Left renal cortex interstitium (tissue), 4 donors: ENCODE measurements at places on chromosomes 4 and X. TPM values are rescaled to one million over a fixed set of nuclear protein-coding genes. Genes with fewer than 3 reads are reported as not detected.

DNA sequence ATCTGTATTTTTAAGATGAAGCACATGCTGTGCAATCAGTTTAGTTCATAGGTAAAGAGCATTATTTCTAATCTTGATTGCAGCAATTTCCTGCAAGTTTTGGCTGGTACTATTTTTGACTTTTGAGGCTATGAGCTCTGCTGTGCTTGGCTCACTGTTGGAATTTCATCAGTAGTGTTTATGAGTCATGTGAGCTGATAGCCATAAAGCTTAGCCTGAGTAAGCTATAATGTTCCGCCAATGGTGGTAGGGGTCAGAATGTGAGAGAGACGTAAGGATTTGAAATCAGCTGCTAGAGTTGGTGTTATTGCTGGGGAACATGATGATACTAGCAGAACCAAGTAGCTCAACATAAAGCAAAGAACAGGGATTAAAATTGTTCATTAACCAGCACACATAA is 590.9 kb upstream of the GNPDA2 start:
- DNase-seq = no peak

- no peak for DNase-seq
These were observed 1523.7 kb downstream of the ARAP2 start for GRCh38 chr4:34720571-34720970.

DNA sequence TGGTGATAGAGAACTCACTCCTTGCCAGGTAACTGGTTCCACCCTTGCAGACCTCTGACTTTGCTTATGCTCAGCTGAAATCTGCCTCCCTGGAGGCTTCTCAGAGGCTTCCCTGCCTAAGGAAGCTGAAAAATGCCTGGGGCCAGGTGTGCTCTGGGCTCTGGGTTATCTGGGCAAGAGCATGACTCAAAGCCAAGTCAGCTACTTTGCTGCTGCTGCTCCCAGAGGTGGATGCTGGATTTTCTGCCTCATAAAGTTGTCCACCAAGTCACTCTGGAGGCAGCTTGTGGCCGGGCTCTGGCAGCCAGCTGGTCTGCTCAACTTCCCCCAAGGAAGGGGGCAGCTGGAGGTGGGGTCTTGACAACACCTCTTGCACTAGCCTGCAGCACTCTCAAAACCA is 132.7 kb downstream of the PJA1 start:
- DNase-seq = no peak

DNA sequence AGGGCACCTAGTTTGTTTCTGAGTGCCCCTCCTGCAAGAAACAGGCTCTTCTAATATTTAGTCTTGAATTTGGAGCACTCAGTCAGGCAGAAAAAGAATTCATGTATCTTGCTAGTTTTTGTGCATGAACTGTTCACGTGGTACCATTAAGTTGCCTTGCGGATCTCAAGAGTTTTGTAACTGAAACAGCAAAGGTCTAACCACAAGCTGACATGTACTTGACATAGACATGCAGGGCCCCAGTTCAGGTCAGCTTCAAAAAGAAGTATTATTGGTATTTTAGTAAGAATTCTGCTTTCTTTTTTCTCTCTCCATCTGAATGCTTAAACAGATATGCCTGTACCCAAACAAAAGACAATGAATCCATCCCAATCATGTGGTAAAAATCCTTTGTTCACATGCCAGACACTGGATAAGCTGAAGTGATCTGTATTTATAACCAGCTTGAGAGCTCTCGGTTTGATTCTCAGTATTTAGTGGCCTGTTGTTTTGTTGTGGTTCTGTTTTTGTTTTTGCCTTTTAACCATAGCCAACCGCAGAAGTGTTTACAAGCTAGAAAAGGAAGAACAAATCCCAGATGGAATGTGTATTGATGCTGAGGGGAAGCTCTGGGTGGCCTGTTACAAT is 13.0 kb downstream of the RGN start:
- no peak for DNase-seq

DNA sequence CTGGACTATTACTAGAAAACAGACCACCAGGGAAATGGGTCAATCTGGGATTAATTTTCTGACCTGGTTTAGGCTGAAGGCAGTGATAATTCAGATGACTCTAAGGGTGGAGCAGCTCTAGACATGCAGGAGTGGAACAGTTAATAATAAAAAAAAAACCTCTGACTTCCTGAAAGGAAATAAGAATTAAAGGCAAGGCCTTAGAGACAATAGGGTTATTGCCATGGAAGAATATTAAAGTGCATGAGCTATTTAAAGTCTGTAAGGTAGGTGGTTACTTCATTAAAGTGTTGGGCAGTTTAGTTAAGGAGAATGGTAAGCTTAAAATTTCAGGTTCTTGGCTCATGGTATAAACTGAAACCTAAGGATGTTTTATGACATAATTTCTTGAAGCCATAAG is 14.6 kb upstream of the ADH5 start:
- DNase-seq = no peak

DNA sequence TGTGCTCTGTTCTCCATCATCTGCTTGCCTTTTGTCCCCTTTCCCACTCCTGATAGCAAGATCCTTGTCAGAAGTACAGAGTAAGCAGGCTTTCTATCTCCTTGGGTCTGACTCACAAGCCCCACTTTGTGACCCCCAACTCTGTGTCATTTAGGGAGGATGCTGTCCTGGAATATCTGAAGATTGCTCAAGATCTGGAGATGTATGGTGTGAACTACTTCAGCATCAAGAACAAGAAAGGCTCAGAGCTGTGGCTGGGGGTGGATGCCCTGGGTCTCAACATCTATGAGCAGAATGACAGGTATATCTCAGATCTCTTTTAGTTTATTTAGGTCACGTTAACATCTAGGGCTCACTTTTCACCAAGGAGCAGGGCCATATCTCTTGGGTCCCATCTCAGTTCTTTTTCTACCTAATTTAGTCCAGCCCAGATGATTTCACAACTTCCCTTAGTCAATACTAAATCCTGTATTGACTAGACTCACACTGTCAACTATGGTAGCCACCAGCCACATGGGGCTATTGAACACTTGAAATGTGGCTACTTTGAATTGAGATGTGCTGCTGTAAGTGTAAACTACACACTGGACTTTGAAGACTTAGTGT is 64.3 kb downstream of the MSN start:
- no peak for DNase-seq

- DNase-seq = no peak
These were observed 68.7 kb downstream of the SORCS2 start for GRCh38 chr4:7261087-7261486.

DNA sequence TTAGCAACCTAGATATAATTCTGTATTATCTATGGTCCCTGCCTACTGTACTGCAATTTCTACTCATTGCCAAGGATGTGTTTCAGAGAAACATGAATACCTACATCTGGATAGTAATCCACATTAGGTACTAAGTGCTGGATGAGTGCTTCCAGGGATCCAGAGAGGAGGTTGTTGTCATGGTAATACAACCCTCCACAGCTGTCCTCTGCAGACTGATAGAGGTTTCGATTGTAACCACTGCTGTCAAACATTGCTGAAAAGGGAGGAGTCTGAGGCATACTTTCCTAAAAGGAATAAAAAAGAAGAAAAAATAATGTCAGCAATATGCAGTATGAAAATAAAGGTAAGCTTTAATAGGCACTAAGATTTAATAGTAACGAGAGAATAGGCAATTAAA is 12.5 kb downstream of the RASGEF1B start:
- DNase-seq = no peak

GRCh38 chr4:153520801-153521329 is 54.7 kb downstream of the TMEM131L start:
- DNase-seq = no peak

DNA sequence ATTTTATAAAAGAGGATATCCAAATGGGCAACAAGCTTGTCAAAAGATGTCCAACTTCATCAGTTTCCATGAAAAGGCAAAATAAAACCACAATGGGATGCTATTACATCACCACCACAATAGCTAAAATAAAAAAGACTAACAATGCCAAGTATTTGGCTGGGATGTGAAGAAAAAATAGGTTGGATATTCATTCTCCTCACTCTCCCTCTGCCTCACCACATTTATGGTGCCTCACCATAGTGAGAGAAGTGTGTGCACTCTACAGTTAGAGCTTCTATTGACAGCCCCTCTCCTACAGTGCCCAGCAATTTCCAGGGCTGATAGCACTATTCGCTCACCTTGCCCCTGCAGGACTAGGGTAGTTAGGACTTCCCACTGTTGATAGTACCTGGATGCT is 25.5 kb downstream of the VEGFC start:
- no peak for DNase-seq

DNA sequence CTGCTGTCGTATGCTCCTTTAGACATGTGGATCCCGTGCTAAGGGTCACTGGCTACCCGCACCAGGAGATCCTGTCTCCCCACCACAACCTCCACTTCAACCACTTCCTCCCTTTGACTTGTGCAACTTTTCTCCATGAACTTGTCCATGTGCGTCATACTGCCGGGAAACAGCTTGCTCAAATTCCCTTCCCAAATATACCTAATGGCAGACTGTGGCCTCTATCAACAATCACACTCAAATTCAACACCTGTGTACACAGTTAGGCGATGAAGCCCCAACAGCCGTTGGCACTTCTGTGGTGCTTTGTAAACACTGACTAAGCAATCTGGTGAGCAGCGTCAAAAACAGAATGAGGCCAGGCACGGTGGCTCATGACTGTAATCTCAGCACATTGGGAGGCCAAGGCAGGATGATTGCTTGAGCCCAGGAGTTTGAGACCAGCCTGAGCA is 49.5 kb downstream of the CD99L2 start:
- DNase-seq = no peak

- no peak for DNase-seq
These were observed 32.0 kb upstream of the DCX start for GRCh38 chrX:111443946-111444345.

DNA sequence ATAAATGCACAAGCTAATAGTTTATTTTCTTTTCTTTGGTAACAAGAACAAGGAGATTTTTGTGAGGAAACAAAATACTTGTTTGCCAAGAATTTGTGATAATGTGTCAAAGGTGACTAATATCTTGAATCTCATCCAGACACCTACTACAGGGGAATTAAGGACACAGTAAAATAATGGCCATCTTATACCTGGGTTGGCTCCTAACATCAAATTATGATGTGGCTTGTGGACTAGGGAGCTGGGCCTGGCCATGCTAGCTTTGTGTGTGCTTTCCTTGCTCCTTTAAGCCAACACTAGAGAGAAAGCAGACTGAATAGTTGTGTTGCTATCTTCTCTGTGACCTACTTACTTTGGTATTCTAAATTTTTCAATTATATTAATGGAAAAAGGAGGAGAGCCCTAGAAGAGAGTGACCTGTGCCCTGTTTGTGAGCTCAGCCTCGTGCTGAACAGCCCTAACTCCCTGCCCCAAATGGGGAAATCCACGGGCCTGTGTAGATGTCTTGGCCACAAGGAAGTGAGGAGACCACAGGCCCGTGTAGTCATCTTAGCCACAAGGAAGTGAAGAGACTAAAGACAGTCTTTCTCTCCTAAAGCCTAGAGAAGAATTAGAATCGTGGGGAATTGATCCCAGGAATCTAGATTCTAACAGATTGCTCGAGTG is 23.3 kb downstream of the ARHGAP24 start:
- no peak for DNase-seq

- DNase-seq = no peak
These were observed 8.5 kb downstream of the COL25A1 start for GRCh38 chr4:109294006-109294405.

DNA sequence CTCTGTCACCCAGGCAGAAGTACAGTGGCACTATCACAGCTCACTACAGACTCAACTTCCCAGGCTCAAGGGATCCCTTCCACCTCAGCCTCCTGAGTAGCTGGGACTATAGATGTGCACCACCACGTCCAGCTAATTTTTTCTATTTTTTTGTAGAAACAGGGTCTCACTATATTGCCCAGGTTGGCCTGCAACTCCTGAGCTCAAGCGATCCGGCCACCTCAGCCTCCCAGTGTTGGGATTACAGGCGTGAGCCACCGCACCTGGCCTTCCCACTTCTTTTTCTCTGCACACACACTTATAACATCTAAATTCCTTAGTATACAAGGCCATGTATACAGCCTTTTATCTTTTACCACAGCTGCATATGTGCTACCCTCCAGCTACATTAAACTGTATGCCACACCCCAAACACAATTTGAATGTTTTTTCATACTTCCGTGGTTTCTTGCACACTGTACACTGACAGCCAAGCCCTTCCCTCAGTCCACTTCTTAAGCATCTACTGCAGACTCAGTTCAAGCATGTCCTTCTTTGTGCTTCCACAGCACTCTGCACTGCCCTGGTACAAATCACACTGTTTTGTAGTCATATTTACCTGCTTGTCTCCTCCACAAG is 6.5 kb downstream of the SLC7A3 start:
- no peak for DNase-seq

DNA sequence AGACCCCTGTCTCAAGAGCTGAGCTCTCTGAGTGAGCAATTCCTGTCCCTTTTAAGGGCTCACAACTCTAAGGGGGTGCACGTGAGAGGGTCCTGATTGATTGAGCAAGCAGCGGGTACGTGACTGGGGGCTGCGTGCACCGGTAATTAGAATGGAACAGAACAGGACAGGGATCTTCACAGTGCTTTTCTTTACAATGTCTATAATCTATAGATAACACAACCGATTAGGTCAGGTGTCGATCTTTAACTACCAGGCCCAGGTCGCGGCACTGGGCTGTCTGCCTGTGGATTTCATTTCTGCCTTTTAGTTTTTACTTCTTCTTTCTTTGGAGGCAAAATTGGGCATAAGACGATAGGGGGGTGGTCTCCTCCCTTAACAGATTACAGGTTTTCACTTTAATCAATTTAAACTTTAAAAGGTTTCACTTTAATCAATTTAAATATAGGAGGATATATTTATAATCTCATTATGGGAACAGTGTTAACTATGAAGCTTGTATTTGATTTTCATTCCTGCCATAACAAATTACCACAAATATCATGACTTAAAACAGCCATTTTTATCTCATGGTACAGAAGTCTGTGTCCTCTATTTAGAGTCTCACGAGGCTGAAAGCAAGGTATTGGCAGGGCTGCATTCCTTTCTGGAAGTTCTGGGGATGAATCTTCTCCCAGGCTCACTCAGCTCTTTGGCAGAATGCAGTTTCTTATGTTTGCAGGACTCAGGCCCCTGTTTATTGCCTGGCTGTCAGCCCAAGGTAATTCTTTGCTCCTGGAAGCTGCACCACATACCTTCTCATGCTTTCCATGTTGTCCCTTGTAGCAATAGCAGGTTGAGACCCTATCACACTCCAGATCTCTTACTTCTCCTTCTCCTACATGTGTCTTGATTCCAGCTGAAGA is 5.2 kb downstream of the SPATA4 start:
- no peak for DNase-seq

GRCh38 chrX:22134681-22135080 is 102.6 kb downstream of the PHEX start:
- DNase-seq = no peak

Gene FAM200B
- polyA plus RNA-seq = 71.1 TPM

Gene MAGEA11
- polyA plus RNA-seq = 0.04 TPM

Gene SFRP2
- 24.1 TPM for polyA plus RNA-seq

Gene ZNF141
- 21.4 TPM for polyA plus RNA-seq

Gene SSX4
- polyA plus RNA-seq = not detected

Gene FAM133A
- 0.05 TPM for polyA plus RNA-seq

Gene SLC9B2
- polyA plus RNA-seq = 7.7 TPM

Gene AFF2
- polyA plus RNA-seq = 6.0 TPM

Gene FAM184B
- polyA plus RNA-seq = 0.48 TPM

Gene SSX1
- not detected for polyA plus RNA-seq
